LoVo (cell line): ENCODE measurements at places on chromosomes 12 and 14.

DNA sequence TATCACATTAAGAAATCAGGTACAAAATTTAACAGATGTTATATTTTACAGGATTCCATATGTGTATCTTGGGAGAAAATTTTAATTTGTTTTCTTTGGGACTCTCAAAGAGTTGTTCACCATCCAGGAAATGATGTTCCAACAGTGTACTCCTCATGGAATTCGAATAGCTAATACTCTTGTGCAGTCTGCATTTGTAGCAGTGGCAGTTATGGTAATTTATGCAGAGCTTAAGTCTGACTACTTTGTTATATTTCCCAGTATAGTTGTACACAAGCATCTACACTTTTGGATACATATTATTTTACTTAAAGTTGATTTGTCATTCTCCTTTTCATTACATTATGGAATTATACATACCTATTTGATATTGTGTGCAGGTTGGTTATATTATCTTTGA lies 436.7 kb upstream of the FBXO33 start:
- no peak for DNase-seq

- DNase-seq: peak; percentile 22
Measured at GRCh38 chr14:57692671-57693070, 173.2 kb downstream of the SLC35F4 start.

- no peak for DNase-seq
Measured at GRCh38 chr12:22766911-22767420, 142.0 kb downstream of the ETNK1 start.

DNA sequence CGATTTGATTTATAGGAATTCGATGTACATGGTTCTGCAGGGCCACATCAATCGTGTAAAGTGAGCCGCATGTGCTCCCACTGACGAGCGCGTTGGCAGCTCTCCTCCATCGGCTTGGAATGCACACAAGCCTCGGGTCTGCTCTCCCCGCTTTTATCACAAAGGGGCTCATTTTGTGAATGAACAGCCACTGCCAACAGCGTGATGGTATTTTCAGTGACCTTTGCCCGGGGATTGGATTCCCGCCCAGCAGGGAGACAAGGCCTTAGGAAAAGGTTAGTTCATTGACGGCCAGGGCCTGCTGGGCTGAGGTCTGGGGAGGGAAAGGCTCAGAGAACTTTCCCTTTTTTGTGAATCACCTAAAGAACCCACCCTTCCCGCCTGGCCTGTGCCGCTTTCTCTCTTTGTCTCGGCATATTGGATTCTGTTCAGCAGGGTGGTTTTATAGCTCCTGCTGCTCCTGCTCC lies 232.1 kb downstream of the MSRB3 start:
- DNase-seq: peak; percentile 82

- no peak for DNase-seq
Measured at GRCh38 chr12:5452569-5452968, 20.7 kb downstream of the NTF3 start.

GRCh38 chr12:111557271-111558106 lies 41.6 kb downstream of the ATXN2 start:
- DNase-seq: no peak

DNA sequence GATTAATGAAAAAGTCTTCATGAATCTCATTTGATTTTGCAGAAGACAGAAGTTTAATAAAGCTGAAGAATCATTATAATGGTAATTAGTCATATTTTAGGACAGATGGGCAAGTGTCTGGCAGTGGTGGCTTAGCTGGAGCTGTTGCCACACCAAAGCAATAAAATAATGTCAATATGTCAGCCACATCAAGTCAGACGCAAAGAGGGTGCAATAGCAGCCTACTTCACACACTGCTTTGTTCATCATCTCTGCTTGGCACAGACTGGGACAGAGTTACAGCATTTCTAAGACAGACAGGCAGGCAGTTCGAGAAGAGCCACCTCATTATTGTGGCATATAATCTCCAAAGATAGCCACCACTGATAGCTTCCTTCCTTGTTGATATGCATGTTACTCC lies 16.9 kb upstream of the KRR1 start:
- DNase-seq: peak; percentile 39

DNA sequence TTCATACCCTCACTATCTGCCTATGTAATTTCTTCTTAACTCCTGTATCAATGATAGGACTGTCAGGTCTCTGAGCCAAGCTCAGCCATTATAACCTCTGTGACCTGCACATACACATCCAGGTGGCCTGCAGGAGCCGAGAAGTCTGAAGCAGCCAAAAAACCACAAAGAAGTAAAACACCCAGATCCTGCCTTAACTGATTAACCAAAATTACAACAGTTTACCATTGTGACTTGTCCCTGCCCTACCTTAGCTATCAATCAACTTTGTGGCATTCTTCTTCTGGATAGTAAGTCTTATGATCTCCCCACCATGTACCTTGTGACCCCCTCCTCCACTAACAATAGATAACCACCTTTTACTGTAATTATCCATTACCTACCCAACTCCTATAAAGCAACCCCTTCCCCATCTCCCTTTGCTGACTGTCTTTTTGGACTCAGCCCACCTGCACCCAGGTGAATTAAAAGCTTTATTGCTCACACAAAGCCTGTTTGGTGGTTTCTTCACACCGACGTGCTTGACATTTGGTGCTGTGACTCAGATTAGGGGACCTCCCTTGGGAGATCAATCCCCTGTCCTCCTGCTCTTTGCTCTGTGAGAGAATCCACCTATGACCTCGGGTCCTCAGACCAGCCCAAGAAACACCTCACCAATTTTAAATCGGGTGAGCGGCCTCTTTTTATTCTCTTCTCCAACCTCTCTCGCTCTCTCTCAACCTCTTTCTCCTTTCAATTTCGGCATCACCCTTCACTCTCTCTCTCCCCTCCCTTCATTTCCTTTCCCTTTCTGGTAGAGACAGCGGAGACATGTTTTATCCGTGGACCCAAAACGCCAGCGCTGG lies 11.5 kb upstream of the LGMN start:
- DNase-seq: no peak

GRCh38 chr14:95527387-95528002 lies 7.4 kb upstream of the GLRX5 start:
- peak; percentile 30 for DNase-seq

DNA sequence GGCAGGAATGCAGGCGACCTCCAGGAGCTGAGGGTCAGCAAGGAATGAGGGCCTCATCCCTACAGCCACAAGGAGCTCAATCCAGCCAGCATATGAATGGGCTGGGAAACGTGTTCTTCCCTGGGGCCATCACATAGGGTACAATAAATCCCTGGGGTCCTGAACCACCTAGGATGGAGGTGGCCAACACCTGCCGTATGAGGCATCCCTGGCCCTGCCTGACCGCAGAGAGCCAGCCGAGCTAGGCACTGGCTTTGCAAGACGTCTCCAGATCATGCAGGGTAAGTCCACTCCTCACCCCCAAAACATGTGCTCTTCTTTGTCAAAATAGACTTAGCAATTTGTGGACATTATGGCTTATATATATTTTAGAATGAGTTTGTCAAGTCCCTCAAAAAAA lies 303.7 kb upstream of the DIO3 start:
- no peak for DNase-seq

GRCh38 chr12:22215467-22216253 lies 118.8 kb downstream of the ST8SIA1 start:
- DNase-seq: no peak

GRCh38 chr12:77685112-77685511 lies 145.6 kb upstream of the NAV3 start:
- DNase-seq: peak; percentile 69

DNA sequence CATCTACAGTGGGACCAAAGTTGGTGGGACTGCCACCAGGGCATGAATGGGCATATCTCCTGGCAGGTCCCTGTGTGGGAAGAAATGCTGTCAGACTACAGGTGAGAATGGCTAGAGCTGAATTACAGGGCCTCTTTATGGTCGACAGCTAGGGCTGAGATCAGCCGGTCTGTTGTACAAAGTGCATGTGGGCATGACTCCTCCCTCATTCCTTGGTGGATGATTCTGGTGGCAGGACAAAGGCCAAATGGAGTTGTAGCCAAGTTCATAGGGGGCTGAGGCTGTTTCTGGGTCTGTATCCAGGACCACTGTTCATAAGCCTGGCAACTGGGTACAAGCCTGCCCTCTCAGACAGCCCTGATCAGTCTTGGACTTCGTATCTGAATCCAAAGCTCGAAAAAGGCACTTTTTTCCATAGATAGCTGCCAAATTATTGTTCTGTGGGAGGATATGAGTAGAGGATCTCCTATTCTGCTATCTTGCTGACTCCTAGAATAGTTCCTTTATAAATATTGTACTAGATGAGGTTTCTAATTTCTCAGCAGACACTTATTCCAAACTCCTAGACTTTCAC lies 460.8 kb downstream of the TMEM117 start:
- peak; percentile 16 for DNase-seq

GRCh38 chr12:47742253-47742825 lies 16.3 kb downstream of the RAPGEF3 start:
- peak; percentile 63 for DNase-seq

GRCh38 chr12:31369712-31370521 lies 44.0 kb upstream of the SINHCAF start:
- peak; percentile 30 for DNase-seq

DNA sequence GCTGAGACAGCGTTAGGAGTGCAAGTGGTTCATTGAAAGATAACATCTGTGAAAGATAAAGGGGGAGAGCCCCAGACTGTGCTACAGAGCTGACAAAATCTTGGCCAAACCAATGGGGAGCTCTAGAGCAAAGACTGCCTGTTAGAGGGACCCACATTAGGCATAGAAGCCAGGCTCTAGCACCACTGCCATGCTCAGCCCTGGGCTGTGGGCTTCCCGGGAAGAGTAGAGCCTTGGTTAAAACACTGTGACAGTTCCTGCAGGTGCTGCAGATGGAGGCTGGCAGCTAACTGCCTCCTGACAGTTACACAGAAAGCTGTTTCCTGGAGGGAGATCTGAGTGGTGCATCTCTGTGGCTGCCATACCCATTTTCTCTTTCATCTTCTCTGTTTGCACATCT lies 23.0 kb downstream of the TSHR start:
- DNase-seq: no peak

GRCh38 chr12:95325501-95325900 lies 107.9 kb downstream of the VEZT start:
- no peak for DNase-seq

- no peak for DNase-seq
Measured at GRCh38 chr14:48560421-48560820, 885.0 kb upstream of the MDGA2 start.

DNA sequence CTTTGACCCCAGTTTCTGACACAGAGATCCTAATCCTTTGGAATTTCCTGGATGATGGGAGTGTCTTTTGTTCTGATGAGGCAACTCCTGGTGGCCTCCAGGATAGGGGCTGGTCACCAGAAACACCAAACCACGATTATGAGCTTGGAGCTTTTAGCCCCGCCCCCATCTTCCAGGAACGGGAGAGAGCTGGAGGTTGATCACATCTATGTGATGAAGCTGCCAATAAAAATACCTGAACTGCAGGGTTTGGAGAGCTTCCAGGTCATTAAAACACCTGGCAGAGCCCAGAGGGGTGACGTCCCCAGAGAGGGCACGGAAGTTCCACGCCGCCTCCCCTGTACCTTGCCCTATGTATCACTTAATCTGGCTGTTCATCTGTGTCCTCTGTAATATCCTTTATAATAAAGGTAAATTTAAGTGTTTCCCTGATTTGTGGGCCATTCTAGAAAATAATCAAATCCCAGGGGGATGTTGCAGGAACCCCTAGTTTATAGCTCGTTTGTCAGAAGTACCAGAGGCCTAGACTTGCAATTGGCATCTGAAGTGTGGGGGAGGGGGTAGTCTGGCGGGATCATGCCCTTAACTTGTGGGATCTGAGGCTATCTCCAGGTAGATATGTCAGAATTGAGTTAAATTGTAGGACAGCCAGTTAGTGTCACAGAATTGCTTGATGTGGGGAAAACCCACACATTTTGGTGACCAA lies 21.2 kb downstream of the APPL2 start:
- DNase-seq: peak; percentile 99

DNA sequence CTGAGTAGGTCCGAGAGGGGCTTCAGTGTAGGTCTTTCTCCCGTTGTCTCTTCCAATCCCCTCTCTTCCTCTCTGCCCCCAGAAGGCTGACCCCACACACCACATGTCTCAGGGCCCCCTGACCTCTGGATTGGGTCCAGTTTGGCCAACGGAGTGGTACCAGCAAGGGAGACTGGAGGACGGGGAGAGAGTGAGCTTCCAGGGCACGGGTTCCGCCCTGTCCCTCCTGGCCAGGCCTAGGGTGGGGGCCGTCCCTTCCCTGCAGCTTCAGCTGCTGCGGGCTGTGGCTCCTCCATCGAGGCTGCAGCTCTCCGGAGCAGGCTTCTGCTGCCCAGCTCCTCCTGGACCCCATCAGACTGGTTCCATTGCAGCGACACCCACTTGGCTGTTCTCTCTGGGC lies 17.4 kb downstream of the FZD10 start:
- no peak for DNase-seq

DNA sequence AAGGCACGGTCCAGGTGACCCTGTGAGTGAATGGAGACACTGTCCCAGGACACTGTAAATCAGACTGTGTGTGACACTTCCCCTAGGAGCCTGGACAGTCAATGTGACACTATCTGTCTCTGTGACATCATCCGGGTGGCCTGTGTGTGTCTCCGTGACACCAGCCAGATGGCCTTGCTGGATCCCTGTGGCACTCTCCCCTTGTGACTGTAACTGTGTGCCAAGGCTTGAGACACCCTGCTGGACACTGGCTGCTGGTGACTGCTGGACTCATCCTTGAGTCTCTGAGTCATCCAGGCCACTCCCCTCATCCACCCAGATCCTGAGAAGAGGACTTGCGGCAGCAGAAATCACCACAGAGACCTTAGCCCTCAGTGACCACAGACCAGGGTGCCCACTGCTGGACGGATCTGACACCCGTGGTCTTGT lies 51.6 kb downstream of the MVK start:
- peak; percentile 28 for DNase-seq

- DNase-seq: no peak
Measured at GRCh38 chr14:73466861-73467260, 8.5 kb upstream of the NUMB start.

DNA sequence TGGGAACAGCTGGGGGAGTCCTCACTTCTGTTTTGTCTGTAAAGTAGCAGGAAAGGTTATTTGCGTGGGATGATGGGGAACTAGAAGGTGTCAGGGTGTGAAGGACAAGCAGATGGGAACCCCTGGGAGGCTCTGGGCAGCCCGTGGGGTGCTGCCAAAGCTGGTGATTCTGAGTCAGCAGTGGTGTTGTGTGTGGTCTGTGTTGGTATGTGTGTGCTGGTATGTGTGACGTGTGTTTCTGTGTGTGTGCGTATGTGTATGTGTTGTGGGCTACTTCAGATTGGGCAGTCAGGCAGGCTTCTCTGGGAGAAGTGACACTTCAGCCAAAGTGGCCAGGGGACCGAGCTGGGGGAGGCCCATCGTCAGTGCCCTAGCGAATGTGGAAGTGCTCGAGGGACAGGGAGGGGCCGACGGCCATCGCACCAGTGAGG lies 15.3 kb upstream of the BDKRB2 start:
- DNase-seq: no peak
